ENCODE measurements at places on chromosomes 2 and 18.

DNA sequence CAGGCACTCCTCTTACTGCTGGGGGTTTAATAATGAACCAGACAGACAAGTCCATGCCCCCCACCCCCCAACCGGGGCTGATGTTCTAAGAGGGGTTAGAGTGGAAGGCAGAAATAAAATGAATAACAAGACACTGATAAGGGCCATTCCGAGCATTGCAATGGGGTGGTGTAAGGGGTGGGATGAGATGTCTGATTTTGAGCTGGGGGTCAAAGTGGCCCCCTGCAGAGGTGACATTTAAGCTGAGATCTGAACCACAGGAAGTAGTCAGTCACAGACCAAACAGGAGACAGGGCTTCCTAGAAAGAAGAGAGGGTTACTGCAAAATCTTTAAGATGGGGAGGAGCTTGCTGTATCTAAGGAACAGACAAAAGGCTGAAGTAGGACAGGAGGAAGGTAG, 180.6 kb upstream of the SH3BP4 start:
- no peak for DNase-seq
- no peak overlapping the region for H3K4me3 ChIP-seq
- H3K4me1 ChIP-seq = peaks cover 4% of the 10 kb centered on the region
- H3K36me3 ChIP-seq = no peaks in the 10 kb centered on the region
- no peaks in the 10 kb centered on the region for H3K27me3 ChIP-seq
- H3K27ac ChIP-seq = no peak overlapping the region

- peaks cover 24% of the 10 kb centered on the region for H3K27me3 ChIP-seq
- H3K4me3 ChIP-seq = peak overlapping the region; percentile 73
- DNase-seq = no peak
Measured at GRCh38 chr2:200587007-200587616, 1.3 kb downstream of the AOX1 start.

DNA sequence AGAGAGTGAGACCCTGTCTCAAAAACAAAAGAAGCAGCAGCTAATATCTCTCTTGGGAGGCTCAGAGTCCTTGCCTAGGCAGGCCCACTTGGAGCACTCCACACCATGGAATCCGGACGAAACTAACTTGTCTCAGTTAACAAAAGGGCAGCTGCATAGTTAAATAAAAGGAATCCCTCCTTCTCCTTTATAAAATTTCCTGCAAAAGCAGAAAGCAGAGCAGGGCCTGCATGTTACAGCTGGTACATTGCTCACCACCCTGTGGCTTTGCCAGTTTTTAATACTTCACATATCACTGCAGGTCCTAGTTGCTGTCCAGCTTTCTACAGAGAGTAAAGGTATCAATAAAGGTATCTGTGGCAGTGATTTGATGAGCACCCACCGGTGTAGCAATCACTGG, 93.6 kb downstream of the ASAP2 start:
- H3K36me3 ChIP-seq = no peaks in the 10 kb centered on the region
- H3K4me3 ChIP-seq = no peak overlapping the region
- no peaks in the 10 kb centered on the region for H3K27me3 ChIP-seq
- peak overlapping the region; percentile 46 for H3K27ac ChIP-seq
- peaks cover 71% of the 10 kb centered on the region for H3K4me1 ChIP-seq

DNA sequence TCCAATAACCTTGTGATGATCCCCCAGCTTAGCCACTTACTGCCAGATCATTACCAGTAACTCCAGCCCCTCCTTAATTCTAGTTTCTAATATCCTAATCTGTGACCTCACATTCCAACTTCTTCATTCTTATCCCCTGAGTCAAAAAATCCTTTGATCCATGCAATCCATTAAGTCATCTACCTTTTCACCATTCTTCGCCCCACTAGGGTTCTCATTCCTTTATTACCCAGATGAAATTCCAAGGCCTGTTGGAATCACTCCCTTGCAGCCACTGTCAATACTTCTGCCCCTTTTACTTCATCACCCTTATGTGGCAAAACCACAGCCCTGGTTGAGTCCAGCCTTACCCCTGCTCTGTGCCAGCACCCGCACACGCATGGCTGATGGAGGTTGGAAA, 20.3 kb upstream of the IL36G start:
- H3K36me3 ChIP-seq = no peaks in the 10 kb centered on the region
- no peaks in the 10 kb centered on the region for H3K4me1 ChIP-seq
- no peak overlapping the region for H3K27ac ChIP-seq
- no peak for DNase-seq
- peaks cover 41% of the 10 kb centered on the region for H3K27me3 ChIP-seq

DNA sequence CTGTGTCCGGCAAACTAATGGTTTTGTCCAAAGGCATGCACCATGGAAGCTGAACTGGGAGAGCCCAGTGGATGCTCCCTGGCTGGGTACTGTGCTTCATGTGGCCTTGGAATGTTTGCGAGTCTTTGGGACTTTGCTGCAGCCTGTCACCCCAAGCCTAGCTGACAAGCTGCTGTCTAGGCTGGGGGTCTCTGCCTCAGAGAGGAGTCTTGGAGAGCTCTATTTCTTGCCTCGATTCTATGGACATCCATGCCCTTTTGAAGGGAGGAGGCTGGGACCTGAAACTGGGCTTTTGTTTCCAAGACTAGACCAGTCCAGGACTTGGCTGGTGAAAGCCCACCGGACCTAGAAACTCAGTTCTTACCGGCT, 1.7 kb downstream of the MARS2 start:
- no peaks in the 10 kb centered on the region for H3K27me3 ChIP-seq
- H3K4me3 ChIP-seq = peak overlapping the region; percentile 84
- peaks cover 48% of the 10 kb centered on the region for H3K4me1 ChIP-seq
- no peak for DNase-seq
- H3K36me3 ChIP-seq = no peaks in the 10 kb centered on the region

GRCh38 chr2:217316743-217317142, 456.9 kb upstream of the TNP1 start:
- H3K36me3 ChIP-seq = no peaks in the 10 kb centered on the region
- no peaks in the 10 kb centered on the region for H3K4me1 ChIP-seq
- H3K27me3 ChIP-seq = no peaks in the 10 kb centered on the region
- no peak for DNase-seq
- no peak overlapping the region for H3K4me3 ChIP-seq
- no peak overlapping the region for H3K27ac ChIP-seq

GRCh38 chr2:175001566-175001965, 3.6 kb downstream of the CHN1 start:
- H3K27ac ChIP-seq = no peak overlapping the region
- DNase-seq = no peak
- peaks cover 72% of the 10 kb centered on the region for H3K4me1 ChIP-seq
- no peaks in the 10 kb centered on the region for H3K27me3 ChIP-seq
- no peaks in the 10 kb centered on the region for H3K36me3 ChIP-seq

DNA sequence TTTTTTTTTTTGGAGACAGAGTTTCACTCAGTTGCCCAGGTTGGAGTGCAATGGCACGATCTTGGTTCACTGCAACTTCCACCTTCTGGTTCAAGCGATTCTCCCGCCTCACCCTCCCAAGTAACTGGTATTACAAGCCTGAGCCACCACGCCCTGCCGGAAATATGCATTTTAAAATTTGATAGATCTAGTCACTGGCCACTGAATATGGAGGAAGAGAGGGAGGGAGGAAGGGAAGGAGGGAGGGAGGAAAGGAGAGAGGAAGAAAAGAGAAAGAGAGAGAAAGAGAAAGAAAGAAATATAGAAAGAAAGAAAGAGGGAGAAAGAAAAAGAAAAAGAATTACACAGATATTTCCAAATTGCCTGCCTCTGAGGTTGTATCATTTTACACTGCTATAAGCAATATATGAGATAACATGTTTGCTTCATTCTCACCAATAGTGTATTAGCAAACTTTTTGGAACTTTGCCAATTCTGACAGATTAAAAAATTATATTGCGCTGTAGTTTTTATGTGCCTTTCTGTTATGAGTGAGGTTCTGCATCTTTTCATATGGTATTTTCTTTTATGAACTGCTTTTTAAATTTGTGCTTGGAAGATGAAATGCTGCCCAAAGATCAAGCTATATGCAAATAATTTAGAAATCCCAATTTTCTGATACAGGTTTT, 161.2 kb upstream of the MAP3K20 start:
- H3K4me3 ChIP-seq = no peak overlapping the region
- no peaks in the 10 kb centered on the region for H3K4me1 ChIP-seq
- no peak overlapping the region for H3K27ac ChIP-seq

DNA sequence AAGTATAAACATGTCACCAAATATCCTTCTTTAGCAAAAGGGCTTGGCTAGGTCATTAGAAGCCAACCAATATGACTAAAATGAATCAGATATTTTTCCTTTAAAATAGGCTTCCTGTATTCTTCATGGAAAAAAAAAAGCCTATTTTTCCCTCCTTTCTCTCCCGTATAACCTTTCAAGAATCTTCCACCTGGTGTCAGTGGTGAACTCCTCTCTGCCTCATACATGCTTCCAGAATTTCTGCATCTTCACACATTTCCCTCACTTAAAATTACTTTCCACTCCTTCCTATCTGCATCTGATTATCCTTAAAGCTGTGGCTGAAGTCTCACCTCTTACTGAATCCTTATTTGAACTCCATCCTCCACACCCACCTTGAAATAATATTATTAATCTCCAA, 116.9 kb upstream of the FANCL start:
- no peaks in the 10 kb centered on the region for H3K27me3 ChIP-seq
- no peak for DNase-seq
- H3K27ac ChIP-seq = no peak overlapping the region
- no peaks in the 10 kb centered on the region for H3K36me3 ChIP-seq
- H3K4me1 ChIP-seq = no peaks in the 10 kb centered on the region

DNA sequence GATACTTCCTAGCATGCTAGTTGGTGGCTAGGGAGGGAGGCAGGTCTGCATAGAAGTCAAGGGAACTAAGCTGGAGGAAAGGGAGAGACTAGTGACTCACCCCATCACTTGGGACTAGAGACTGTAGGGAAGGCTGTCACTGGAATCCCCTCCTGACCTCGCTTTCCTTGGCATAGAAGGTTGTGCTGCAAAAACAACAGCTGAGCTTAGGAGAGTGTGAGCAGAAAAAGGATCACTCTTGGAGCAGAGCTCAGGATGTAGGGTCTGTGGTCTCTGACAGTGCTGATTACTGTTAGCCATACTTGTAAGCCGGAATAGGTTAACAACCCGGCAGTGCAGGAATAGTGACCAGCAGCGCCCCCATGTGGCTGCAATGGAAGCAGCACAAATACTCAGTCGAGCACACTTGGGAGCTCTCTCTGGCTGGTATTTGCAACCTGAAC, 66.9 kb upstream of the SMAD2 start:
- H3K36me3 ChIP-seq = no peaks in the 10 kb centered on the region
- H3K4me3 ChIP-seq = no peak overlapping the region
- no peak overlapping the region for H3K27ac ChIP-seq
- H3K4me1 ChIP-seq = peaks cover 7% of the 10 kb centered on the region
- no peaks in the 10 kb centered on the region for H3K27me3 ChIP-seq
- DNase-seq = no peak

GRCh38 chr2:64228126-64228678, 84.0 kb upstream of the PELI1 start:
- H3K36me3 ChIP-seq = no peaks in the 10 kb centered on the region
- DNase-seq = peak; percentile 88
- peaks cover 24% of the 10 kb centered on the region for H3K4me1 ChIP-seq
- H3K27me3 ChIP-seq = no peaks in the 10 kb centered on the region
- H3K4me3 ChIP-seq = peak overlapping the region; percentile 64
- peak overlapping the region; percentile 86 for H3K27ac ChIP-seq

GRCh38 chr2:12180031-12180430, 433.6 kb downstream of the LPIN1 start:
- peaks cover 30% of the 10 kb centered on the region for H3K4me1 ChIP-seq
- H3K27me3 ChIP-seq = no peaks in the 10 kb centered on the region
- H3K27ac ChIP-seq = no peak overlapping the region
- H3K4me3 ChIP-seq = no peak overlapping the region

- no peak for DNase-seq
- H3K4me1 ChIP-seq = no peaks in the 10 kb centered on the region
- H3K27ac ChIP-seq = no peak overlapping the region
- H3K36me3 ChIP-seq = no peaks in the 10 kb centered on the region
Measured at GRCh38 chr2:72000110-72000509, 147.6 kb downstream of the CYP26B1 start.

DNA sequence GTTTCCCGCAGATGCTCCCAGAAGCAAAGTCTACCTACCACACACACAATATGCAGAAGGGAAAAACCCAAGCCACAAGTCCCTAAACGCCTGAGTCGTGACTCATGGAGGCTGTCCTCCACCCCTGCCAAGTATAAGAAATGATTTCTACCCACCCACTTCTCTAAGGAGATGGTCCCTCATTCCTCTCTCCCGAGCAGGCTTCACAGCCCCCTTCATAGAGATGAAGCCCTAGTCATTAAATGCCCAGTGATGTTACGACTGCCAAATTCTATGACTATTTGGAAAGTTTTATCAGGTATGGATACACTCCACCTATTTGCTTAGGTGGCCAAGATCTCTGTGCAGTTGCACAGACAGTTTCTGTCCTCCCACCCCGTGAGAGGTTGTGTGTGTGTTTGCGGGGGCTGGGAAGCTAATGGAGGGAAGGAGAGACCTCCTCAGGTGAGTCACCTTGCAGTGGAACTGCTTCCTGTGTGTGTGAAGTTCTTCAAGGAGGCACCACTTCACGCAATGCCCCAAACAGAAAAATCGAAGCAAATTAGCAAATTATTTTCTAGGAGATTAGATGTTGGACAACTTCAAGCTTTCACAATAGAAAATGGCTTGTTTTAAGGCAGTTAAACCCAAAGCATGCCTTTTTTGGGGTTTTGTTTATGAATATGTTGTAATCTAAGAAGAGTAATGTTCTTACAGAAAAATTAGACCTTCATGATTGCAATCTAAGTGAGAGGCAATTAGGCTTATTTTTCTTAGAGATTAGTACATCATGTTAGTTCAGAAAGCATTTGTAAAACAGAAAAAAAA, 175.2 kb downstream of the TGIF1 start:
- peaks cover 26% of the 10 kb centered on the region for H3K4me1 ChIP-seq
- H3K4me3 ChIP-seq = no peak overlapping the region
- no peaks in the 10 kb centered on the region for H3K27me3 ChIP-seq
- no peaks in the 10 kb centered on the region for H3K36me3 ChIP-seq
- H3K27ac ChIP-seq = peak overlapping the region; percentile 81
- no peak for DNase-seq

- DNase-seq = no peak
- no peak overlapping the region for H3K4me3 ChIP-seq
- H3K36me3 ChIP-seq = no peaks in the 10 kb centered on the region
- peaks cover 51% of the 10 kb centered on the region for H3K4me1 ChIP-seq
- no peak overlapping the region for H3K27ac ChIP-seq
Measured at GRCh38 chr2:64225491-64225890, 81.3 kb upstream of the PELI1 start.

GRCh38 chr2:171965661-171966060, 34.1 kb upstream of the METAP1D start:
- peaks cover 38% of the 10 kb centered on the region for H3K36me3 ChIP-seq
- peaks cover 5% of the 10 kb centered on the region for H3K4me1 ChIP-seq
- no peak overlapping the region for H3K27ac ChIP-seq
- H3K27me3 ChIP-seq = no peaks in the 10 kb centered on the region
- DNase-seq = no peak

- H3K4me1 ChIP-seq = peaks cover 50% of the 10 kb centered on the region
- DNase-seq = no peak
- peak overlapping the region; percentile 99 for H3K27ac ChIP-seq
- peak overlapping the region; percentile 90 for H3K4me3 ChIP-seq
Measured at GRCh38 chr2:20443276-20443920, 3.5 kb upstream of the RHOB start.

- H3K27ac ChIP-seq = no peak overlapping the region
- no peaks in the 10 kb centered on the region for H3K4me1 ChIP-seq
- H3K36me3 ChIP-seq = no peaks in the 10 kb centered on the region
- H3K27me3 ChIP-seq = no peaks in the 10 kb centered on the region
- no peak overlapping the region for H3K4me3 ChIP-seq
- no peak for DNase-seq
Measured at GRCh38 chr2:134906726-134907125, 11.9 kb upstream of the CCNT2 start.

All from left ventricle myocardium inferior (tissue), 1 donor.